ENCODE measurements at places on chromosomes 16 and 17.
A peak's percentile ranks its signal among the peaks of the same experiment; 100 is the strongest.

DNA sequence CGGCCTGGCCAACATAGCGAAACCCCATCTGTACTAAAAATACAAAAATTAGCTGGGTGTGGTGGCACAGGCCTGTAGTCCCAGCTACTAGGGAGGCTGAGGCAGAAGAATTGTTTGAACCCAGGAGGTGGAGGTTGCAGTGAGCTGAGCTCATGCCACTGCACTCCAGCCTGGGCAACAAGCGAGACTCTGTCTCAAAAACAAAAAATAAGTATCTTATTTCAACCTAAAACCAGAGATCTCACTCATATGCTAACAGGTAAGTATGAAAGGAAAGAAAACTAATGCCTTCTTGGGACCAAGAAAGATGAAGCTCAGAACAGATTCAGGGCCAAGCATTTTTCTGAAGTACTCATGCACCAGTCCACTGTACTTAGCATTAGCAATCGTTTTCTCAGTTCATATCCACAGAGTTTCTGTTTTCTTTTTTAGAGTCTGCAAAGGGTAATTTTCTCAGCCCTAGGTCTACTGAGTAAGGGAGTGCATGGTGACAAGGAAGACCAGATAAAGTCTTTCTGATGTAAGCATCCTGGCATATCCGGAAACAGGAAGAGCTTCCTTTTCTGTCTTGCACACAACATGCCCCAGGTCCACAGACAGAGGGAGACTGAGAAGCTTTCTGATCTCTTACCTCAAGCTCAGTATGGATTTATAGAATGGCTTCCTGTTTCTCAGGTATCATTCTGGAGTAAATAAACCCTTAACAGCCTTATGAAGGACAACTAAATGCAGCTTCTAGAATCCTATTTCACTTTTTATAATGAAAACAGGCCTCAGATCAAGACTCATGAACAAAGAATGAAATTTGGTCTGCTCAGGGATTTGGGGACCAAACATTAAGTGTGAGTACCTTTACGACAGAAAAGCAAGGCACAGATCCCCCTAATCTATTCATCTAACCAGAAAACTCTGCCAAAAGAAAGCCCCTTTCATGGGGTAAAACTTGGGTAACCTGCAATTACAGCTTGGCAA lies 38.7 kb upstream of the FOXJ1 start:
- no peak for DNase-seq

GRCh38 chr17:34464812-34465211 lies 101.8 kb upstream of the CCL1 start:
- DNase-seq, result no peak

GRCh38 chr16:29852654-29853053 lies 10.4 kb downstream of the CDIPT start:
- peak; percentile 76 for DNase-seq

DNA sequence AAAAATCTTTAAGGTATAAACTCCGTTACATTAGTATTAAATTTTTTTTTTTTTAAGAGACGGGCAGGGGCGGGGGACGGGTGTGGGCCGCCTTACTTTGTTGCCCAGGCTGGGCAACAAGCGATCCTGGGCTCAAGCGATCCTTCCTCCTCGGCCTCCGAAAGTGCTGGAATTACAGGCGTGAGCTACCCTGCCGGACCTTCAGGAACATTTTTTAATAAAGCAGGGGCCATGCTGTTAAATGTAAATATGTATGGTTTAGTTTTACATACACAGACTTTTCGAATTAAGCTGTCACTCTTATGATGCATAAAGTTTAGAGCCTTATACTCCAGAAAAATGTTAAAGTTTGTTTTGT lies 2.4 kb downstream of the PPM1D start:
- no peak for DNase-seq

- DNase-seq, result no peak
These were observed 33.2 kb downstream of the ADGRG5 start for GRCh38 chr16:57575468-57576277.

DNA sequence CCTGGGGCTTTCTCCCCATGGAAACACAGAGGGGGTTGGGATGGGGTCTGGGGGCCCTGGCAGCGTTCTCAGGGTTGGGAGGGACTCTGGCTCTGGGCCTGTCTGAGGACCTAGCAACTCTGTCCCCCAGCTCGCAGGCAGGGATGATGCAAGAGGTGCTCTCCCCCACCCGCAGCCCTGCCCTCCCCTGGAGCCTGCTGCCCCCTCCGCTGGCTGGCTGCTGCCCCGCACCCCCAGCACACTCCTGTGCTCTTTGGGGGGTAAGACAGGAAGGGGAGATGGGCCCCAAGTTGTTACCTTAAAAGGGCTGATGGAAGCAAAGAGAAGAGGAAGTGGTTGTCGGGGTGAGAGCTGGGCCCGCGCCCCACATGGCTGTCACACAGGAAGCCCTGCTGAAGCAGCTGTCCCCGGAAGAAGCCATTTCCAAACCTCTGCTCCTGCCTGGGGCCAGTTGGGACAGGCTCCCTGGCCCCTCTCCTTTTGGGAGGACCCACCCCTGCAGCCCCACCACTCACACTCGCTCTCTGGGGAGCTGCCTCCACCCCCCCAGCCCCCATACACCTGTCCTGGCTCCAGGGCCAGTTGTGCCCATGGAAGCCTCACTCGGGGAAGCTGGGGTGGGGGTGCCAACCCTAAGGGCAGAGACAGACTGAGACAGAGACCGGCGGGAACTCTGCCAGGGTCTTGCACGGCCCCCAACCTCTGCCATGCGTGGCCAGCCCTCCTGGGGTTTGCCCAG lies 2.5 kb downstream of the CORO1A start:
- DNase-seq, result no peak

DNA sequence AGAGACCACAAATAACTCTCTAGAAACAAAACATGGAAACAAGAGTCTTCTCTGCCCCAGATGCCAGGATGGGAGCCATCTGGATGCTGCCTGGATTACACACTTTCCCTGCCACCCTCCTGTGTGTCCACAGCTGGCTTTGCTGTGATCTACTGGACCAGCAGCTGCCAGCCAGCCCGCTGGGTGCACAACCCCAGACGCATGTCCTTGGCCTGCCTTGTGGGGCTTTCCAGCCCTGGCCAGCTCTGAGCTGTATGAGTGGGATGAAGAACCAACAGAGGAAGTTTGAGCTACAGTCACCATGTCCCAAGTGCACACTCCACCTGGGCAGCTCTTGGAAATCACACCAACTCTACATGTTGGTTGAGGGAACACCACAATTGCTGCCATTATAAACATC lies 57.0 kb upstream of the TNRC6C start:
- DNase-seq, result no peak

- DNase-seq, result no peak
These were observed 401.5 kb downstream of the SLC39A11 start for GRCh38 chr17:72691017-72691416.

DNA sequence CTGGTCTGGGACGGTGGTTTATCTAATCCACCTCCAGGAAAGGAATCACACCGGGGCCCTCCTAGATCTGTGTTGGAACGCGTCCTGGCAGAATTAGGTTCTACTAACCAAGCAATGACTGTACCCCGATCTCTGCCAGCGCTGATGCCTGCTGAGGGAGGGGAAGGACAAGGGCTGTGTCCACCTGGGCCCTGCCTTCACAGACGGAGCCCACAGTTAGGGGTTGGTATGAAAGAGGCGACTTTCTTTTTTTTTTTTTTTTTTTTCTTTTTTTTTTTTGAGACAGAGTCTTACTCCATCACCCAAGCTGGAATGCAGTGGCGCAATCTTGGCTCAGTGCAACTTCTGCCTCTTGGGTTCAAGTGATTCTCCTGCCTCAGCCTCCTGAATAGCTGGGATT lies 9.9 kb upstream of the KRT19 start:
- no peak for DNase-seq

DNA sequence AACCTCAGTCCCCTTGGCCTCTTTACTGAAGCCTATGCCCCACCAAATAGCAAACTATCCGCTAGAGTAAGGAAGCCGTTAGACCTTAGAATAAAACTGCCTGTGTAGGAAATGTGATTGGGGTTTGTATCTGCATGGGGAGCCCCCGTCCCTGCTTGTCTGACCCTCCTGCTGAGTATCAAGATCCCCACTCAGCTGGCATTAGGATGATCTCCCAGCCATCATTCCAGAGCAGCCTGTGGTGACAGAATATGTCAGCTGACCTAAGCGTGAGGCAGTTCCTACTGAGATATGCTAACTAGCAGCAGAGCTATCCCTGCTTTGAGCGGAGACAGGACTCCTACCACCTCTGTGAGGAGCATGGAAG lies 645 bp upstream of the GFOD2 start:
- peak; percentile 62 for DNase-seq

DNA sequence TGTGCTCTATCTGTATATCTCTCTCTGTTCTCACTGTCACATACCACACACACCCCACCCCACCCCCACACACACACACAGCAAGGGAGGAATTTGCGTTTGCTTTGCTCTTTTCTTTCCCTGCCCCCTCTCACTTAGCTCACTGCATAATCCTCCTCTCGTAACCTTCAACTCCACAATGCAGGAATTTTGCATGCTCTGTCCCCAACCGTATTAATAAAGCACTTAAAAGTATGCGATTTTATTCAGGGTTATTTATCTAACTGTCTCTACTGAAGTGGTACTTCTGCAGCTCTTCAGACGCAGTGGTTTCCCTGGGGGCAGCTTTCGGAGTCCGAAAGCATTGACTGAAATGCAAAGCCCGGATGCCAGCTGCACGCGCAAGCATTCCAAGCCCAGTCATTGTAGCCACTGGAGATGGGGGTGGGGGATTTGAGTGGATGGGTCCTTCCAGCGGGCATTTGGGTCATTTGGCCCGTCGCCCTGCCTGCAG lies 105.4 kb upstream of the RBFOX1 start:
- DNase-seq, result no peak

- DNase-seq, result no peak
These were observed 66.9 kb downstream of the RAI1 start for GRCh38 chr17:17748179-17748578.

GRCh38 chr17:73521376-73521775 lies 122.9 kb downstream of the SDK2 start:
- no peak for DNase-seq

DNA sequence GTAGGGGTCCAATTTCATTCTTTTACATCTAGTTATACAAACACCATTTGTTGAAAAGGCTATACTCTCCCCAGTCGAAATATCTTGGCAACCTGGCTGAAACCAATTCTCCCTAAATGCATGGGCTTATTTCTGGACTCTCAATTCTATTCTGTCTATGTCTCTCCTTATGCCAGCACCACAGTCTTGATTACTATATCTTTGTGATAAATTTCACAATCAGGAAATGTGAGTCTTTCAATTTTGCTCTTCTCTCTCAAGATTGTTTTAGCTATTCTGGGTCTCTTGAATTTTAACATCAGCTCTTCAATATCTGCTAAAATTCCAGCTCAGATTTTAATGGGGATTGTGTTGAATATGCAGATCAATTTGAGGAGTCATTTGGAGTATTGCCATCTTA lies 5.9 kb upstream of the TRIM25 start:
- DNase-seq, result no peak

DNA sequence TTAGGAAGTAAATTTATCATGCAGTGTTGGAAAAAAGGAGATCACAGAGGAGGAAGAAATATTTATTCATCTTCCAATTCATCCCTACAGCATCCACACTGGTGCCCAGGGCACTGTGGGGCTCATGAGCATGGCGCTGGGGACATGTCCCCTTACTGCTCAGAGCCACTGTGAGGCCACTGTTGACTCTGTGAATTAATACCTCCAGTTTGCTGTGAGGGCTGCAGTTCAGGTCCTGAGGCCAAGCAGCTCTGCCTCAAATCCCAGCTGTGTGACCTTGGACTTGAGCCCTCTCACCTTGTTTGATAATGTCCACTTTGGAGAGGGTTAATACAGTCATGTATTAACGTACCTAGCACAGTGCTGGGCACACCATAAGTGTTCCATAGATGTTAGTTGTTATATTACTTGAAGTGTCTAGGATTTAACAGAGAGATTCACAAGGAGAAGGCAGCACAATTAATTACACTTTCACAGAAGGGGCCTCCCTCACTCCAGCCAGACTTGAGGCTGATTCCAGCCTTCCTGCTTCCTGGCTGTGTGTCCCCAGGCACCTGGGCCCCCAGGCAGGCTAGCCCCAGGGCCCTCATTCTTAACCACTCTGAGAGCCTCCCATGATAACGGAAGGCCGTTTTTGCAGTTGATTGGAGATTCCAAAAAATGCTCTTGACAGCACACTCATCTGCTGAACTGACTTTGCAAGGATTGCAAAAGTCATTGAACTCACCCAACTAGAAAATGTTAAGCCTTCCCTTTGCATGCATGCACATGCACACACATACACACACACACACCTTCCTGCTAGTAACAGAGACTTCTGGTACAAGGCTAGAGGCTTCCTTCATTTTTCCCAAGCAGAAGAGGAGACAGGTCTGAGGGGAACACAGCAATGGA lies 29.4 kb downstream of the KATNIP start:
- DNase-seq, result no peak

GRCh38 chr17:12227547-12227946 lies 206.9 kb downstream of the MAP2K4 start:
- DNase-seq, result no peak

DNA sequence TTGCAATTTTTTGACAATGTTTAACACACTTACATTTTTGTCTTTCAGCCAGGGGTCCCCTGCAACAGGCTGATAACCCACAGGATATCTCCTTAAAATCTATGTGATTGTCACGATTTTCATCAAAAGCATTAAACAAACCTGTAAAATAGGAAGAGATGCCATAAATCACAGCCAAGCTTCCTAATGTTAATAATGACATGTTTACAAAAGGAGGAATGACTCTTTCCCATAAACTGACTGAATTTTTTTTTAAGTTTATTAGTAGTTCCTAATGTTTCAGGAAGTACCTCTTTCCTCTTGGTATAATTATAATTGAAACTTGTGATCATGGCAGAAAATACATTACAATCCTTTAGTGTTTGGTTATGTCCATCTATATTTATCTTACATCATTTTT lies 119.6 kb downstream of the CA4 start:
- no peak for DNase-seq

- DNase-seq, result peak; percentile 36
These were observed 24.5 kb upstream of the CIBAR2 start for GRCh38 chr16:85136702-85137322.

DNA sequence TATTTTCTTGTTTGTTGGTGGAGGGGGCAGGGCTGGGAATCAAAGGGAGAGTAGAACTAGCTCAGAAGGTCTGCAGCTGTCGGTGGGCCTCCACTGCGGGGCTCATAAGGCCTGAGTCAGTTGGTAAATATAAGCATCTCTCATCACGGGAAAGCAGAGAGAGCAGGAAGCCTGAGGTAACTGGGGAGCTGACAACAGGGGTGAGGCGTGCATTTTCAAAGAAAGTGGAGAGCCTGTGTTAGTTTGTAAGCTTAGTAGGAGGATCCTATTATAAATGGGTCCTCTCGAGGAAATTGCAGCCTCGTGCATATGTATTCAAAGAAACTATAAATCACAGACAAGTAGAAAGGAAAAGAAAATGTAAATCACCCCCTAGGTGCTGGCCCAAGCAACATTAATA lies 221.0 kb upstream of the CDH13 start:
- DNase-seq, result no peak

DNA sequence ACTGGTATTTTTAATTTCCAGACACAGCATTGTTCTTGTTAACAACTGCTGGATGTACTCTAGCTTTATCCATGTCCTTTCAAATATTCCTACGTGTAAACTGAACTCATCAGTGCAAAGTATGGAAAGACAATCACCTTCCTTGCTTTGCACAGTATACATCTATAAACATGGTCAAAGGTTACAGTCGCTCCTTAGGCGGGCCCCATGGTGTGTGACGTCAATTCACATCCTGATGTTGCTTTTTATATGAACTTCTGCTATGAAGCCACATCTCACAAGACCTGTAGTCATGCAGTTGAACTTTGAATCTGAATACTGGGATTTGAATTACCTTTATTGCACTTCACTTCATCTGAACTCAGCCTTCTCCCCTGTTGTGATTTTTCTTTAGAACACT lies 447.6 kb upstream of the PSMD7 start:
- DNase-seq, result no peak
